ENCODE measurements at places on chromosomes 7 and 10.

DNA sequence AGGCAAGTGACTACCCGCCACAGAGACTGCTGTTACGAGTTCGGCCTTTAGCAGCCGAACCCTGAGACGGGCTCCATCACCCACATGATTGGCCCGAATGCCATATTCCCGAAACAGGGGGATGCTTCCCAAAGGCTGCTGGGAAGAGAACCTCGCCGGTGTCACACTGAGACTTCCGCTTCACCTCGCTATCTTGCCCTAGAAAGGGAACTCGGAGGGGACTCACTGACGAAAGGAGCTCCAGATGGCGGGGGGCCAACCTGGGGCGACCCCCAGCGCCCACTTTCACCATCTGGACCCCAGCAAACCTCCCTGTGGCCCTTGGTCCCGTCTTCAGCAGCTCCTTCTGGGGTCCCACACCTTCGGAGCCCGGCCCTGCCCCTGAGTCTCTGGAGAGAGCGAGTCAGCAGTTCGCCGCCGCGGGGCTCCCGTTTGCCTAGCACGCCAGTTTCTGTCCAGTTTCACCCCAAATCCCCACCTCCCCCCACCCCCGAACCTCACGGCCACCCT is 529 bp downstream of the HPS1 start:
- peaks cover 29% of the 10 kb centered on the region for H3K36me3 ChIP-seq
- peak; percentile 17 for DNase-seq
- H3K27ac ChIP-seq, result peak overlapping the region; percentile 77
- H3K4me1 ChIP-seq, result peaks cover 5% of the 10 kb centered on the region

DNA sequence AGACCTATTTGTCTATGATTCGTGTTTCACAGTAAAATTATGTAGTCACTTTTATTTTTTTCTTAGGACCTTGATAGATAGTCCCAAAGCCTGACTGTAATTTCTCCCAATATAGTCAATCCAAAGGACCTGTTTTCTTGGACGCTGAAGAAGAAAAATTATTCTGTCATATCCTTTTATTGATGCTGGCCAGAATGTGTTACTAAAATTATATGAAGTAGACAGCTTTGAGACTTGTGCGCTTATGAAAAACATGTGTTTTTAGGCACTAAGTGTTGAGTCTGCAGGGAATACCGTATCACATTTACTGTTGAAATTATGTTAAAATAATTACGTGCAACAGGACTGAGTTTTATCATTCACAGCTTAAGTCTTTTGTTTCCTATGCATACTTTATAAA is 17.9 kb downstream of the TES start:
- H3K4me1 ChIP-seq, result peaks cover 51% of the 10 kb centered on the region
- H3K27ac ChIP-seq, result no peak overlapping the region
- DNase-seq, result no peak

DNA sequence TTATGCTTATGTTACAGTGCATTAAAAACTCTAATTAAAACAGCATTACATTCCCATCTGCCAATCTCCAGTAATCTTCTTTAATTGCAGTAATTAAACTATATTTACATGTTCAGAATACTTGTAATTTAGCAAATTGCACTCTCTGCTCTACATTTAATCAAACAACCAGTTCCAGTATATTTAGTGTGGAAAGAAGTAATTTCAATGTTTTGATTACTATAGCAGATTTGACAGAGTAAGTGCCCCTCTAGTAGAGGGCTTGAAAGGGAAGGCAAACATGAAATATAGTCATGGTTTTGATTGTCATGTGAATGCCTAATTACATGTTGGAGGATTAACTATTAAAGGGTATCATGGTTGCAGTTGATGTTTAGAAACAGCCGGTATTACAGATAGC is 739.7 kb downstream of the AUTS2 start:
- H3K4me1 ChIP-seq, result peaks cover 4% of the 10 kb centered on the region
- no peaks in the 10 kb centered on the region for H3K36me3 ChIP-seq

DNA sequence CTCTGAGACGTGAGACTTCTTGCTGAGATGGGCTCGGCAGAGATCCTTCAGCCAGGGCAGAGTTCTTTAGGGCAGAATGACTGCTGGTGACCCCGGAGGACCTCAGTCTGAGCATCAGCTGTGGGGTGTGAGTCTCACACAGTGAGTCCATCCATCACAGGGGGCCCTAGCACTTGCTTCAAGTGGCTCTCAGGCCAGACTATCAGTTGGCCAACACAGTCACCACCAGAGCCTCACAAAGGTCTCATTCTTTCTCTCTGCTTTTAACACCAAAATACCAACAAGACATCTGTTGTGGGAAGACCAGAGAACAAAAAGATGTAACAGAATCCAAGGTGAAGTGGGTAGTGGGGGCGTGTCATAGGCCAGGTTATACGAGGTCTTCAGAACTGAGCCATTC is 345.6 kb upstream of the NRP1 start:
- H3K4me1 ChIP-seq, result no peaks in the 10 kb centered on the region
- H3K27me3 ChIP-seq, result no peaks in the 10 kb centered on the region
- no peak overlapping the region for H3K4me3 ChIP-seq
- DNase-seq, result no peak

DNA sequence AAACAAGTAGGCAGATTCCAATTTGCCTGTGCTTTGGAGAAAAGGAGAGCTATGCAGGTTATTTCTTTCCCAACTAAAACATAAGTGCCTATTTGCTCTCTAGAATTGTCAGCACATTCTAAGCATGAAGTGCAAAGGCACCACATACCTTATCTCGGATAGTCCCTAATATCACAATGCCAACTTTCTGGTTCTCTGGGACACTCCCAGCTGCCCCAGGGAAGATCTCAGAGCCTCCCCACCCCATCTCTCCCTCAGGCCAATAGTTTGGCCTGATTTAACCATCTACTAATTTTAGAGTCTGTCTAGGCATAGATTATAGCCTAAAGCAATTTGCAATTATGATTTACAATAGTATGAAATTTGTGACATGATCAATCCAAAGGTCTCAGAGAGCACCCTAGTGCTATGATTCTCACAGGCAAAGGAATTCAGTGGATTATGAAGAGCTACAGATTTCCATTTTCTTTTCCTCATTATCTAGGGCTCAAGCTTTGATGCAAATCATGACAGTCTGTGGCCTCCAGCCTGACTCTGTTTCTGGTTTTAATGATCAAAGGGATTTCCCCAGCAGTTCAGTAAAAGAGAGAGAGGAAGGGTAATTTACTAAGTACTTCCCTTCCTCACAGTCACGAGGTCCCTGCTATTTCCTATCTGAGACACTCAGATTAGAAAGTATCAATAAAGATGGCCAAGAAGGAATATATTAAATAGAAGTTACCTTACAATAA is 29.0 kb upstream of the IL6 start:
- peaks cover 10% of the 10 kb centered on the region for H3K4me1 ChIP-seq
- H3K36me3 ChIP-seq, result no peaks in the 10 kb centered on the region
- no peaks in the 10 kb centered on the region for H3K27me3 ChIP-seq
- DNase-seq, result no peak
- H3K4me3 ChIP-seq, result no peak overlapping the region

DNA sequence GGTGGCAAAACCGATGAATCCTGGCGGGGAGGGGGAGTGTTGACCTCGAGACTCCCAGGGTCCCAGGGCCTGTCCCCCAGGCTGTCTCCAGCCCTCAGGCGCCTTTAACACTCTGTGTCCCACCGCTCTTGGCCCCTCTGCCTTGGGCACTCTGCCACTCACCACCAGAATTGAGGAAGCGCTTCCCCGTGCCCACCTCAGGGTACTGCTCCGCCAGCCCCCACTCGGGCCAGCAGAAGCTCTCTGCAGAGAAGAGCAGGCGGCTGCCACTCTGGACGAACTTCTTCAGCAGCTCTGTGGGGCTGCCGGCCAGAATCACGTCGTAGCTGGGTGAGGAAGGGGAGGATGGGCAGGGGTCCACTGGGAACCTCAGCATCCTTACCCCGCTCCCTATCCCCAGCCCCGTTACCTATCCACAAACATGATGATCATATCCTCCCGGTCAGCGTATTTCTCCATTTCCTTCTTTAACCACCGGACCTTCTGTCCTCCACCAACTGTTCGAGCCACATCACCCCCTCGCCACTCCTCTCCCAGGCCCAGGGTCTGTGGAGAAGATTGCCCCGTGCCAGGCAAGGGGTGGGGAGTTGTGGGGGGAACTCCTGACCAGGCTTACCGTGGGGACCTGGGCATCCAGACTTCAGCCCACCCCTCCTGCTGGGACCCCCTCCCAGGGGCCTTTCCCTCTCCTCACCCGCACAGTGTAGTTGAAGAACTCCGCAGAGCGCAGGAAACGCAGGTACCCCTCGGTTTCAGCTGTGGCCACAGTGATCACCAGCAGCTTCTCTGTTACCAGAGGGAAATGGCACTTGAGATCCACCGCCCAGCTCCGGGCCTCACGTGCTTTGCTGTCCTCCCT is 1.2 kb downstream of the PLOD3 start:
- DNase-seq, result no peak
- H3K27me3 ChIP-seq, result no peaks in the 10 kb centered on the region
- H3K4me1 ChIP-seq, result peaks cover 23% of the 10 kb centered on the region
- H3K27ac ChIP-seq, result no peak overlapping the region

DNA sequence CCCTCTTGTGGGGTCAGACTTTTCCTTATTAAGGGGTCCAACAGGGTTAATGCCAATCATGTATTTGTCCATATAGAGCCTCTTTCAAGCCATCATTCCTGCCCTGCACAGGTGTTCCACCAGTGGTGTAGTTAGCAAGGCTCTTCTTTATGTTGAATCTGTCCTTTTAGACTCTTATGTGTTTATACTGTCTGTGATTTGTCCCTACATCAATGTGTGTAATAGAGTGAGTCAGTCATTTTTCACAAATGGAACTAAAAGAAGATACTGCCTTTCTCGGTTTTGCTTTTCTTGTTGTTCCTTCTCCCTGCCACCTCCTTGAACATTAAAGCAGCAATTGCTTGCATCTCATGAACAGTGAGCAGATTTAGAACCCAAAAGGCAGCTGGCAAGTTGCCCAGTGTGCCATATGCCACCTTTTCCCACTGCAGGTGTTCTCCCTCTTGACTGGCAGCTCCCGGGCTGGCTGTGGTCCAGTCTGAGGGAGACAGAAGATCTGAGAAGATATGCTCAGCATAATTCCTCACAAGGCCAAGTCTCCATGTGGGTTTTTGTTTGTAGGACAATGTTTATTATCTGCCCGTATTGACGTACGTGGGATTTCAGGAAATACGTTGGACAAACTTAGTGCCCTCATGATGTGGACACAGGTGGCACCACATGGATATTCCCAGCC is 154.1 kb downstream of the LHFPL3 start:
- no peak overlapping the region for H3K4me3 ChIP-seq
- no peak for DNase-seq
- no peak overlapping the region for H3K27ac ChIP-seq
- no peaks in the 10 kb centered on the region for H3K27me3 ChIP-seq
- H3K36me3 ChIP-seq, result no peaks in the 10 kb centered on the region
- H3K4me1 ChIP-seq, result no peaks in the 10 kb centered on the region

GRCh38 chr7:2680792-2681490 is 7.1 kb upstream of the AMZ1 start:
- no peak overlapping the region for H3K4me3 ChIP-seq
- H3K27me3 ChIP-seq, result no peaks in the 10 kb centered on the region
- no peaks in the 10 kb centered on the region for H3K36me3 ChIP-seq
- H3K27ac ChIP-seq, result no peak overlapping the region

- no peak for DNase-seq
- no peaks in the 10 kb centered on the region for H3K4me1 ChIP-seq
- no peak overlapping the region for H3K27ac ChIP-seq
- no peaks in the 10 kb centered on the region for H3K36me3 ChIP-seq
Measured at GRCh38 chr10:102220612-102221011, 5.5 kb upstream of the ELOVL3 start.

DNA sequence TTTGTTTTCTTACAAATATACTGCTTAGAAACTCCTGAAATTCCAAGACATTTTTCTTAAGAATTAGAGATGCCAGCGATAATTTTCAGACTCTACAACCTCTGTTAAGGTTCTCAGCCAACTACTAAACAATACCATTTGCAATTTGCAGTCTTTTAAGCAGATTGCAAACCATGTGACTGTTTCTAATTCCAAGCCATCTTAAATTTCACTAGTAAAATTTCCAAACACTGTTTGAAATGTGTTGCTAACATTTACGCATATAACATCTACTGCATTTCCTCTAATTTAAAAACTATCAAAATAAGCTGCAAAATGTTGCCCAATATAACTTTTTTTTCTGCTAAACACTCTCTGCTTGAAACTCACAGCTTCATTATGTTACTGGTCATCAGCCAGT is 56.0 kb upstream of the MACROH2A2 start:
- H3K4me1 ChIP-seq, result no peaks in the 10 kb centered on the region
- no peaks in the 10 kb centered on the region for H3K36me3 ChIP-seq
- H3K27ac ChIP-seq, result no peak overlapping the region
- DNase-seq, result no peak
- H3K27me3 ChIP-seq, result peaks cover 3% of the 10 kb centered on the region

GRCh38 chr7:128103498-128104107 is 72.4 kb upstream of the LRRC4 start:
- H3K4me3 ChIP-seq, result peak overlapping the region; percentile 43
- DNase-seq, result no peak
- H3K27me3 ChIP-seq, result no peaks in the 10 kb centered on the region

DNA sequence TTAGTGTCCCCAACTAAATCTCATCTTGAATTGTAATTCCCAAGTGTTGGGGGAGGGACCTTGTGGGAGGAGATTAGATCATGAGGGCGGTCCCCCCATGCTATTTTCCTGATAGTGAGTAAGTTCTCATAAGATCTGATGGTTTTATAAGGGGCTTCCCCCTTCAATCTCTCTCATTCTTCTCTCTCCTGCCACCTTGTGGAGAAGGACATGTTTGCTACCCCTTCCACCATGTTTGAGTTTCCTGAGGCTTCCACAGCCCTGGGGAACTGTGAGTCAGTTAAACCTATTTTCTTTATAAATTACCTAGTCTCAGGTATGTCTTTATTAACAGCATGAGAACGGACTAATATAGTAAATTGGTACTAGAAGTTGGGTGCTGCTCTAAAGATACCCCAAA is 365.6 kb downstream of the ANKRD7 start:
- no peak for DNase-seq
- no peaks in the 10 kb centered on the region for H3K27me3 ChIP-seq
- no peak overlapping the region for H3K4me3 ChIP-seq
- H3K4me1 ChIP-seq, result no peaks in the 10 kb centered on the region

DNA sequence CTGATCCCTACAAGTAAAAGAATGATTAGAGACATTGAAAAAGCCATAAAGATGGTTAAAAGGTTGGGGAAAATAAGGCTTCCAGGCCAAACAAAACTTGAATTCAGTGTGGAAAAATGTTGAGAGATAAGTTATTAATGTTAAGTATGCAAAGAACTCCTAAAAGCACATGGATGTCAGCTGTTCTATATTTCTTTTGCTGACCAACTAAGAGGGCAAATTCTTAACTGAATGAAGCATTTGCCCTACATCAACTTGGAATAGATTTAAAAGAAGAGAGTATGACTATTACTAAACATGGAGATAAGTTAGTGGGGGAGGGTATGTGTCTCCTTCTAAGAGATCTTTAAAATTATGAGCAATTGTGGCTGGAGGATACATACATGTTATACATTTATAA is 124.8 kb downstream of the KIAA1217 start:
- DNase-seq, result no peak
- H3K4me1 ChIP-seq, result no peaks in the 10 kb centered on the region
- H3K27ac ChIP-seq, result no peak overlapping the region

- no peak overlapping the region for H3K27ac ChIP-seq
- no peak overlapping the region for H3K4me3 ChIP-seq
Measured at GRCh38 chr7:99270702-99271101, 1.9 kb upstream of the MYH16 start.

All from effector memory CD4-positive, alpha-beta T cell (primary cell).